ENCODE measurements at places on chromosomes 7 and 10. TPM values are rescaled to one million over a fixed set of nuclear protein-coding genes. Genes with fewer than 3 reads are reported as not detected.

VPS37D gene
- total RNA-seq, result 15.6 TPM

GRCh38 chr10:65894379-65894778 is 1031.5 kb upstream of the LRRTM3 start:
- H3K36me3 ChIP-seq, result no peaks in the 10 kb centered on the region
- no peak for DNase-seq
- no peaks in the 10 kb centered on the region for H3K27me3 ChIP-seq
- no peak overlapping the region for H3K27ac ChIP-seq
- H3K4me1 ChIP-seq, result peaks cover 12% of the 10 kb centered on the region
- H3K4me3 ChIP-seq, result no peak overlapping the region

RBP4 gene
- total RNA-seq, result 0.72 TPM

- H3K27me3 ChIP-seq, result no peaks in the 10 kb centered on the region
- no peaks in the 10 kb centered on the region for H3K36me3 ChIP-seq
- no peak overlapping the region for H3K4me3 ChIP-seq
- H3K27ac ChIP-seq, result no peak overlapping the region
- H3K4me1 ChIP-seq, result no peaks in the 10 kb centered on the region
Measured at GRCh38 chr7:20447021-20447650, 116.4 kb downstream of the ITGB8 start.

DNA sequence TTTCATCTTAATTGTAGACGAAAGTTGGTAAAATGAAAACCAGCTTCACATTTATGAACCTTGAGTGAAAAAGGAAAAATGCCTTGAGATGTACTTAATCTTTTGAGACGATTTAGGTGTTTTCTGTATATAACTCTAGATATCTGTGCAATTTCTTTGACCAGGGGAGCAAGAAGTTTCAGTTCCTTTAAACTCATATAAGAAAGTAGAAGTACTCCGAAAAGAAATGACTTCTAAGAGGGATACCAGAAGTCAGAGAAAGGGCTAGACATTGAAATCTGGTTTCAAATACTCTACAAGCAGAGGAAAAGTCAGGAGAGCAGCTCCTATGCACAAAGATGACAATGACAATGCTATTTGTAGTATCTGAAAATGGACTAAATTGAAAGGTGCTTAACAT is 303.7 kb downstream of the BAMBI start:
- no peaks in the 10 kb centered on the region for H3K36me3 ChIP-seq
- H3K4me1 ChIP-seq, result peaks cover 14% of the 10 kb centered on the region
- no peak overlapping the region for H3K4me3 ChIP-seq
- no peaks in the 10 kb centered on the region for H3K27me3 ChIP-seq
- H3K27ac ChIP-seq, result no peak overlapping the region

DNA sequence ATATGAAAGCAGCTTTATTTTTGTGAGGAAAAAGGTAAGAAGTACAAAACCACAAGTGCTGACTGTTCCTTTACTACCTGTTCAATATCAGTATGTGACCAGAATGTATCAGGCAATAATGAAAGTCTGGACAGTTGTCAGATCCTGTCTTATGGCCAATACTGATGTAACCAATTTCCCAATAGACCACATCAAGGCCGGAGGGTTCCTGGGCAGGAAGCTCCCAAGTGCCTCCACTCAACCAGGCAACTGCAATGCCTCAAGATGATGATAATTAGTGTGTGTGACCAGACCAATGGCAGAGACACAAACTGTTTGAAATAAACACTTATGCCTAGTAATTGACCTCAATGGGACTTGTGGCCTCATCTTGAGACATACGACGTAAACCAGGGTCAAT is 149.4 kb upstream of the ASAH2 start:
- H3K27me3 ChIP-seq, result no peaks in the 10 kb centered on the region
- H3K36me3 ChIP-seq, result no peaks in the 10 kb centered on the region
- peaks cover 3% of the 10 kb centered on the region for H3K4me1 ChIP-seq
- H3K4me3 ChIP-seq, result no peak overlapping the region
- H3K27ac ChIP-seq, result no peak overlapping the region
